ENCODE measurements at places on chromosomes 11 and 22.
A peak's percentile ranks its signal among the peaks of the same experiment; 100 is the strongest.

DNA sequence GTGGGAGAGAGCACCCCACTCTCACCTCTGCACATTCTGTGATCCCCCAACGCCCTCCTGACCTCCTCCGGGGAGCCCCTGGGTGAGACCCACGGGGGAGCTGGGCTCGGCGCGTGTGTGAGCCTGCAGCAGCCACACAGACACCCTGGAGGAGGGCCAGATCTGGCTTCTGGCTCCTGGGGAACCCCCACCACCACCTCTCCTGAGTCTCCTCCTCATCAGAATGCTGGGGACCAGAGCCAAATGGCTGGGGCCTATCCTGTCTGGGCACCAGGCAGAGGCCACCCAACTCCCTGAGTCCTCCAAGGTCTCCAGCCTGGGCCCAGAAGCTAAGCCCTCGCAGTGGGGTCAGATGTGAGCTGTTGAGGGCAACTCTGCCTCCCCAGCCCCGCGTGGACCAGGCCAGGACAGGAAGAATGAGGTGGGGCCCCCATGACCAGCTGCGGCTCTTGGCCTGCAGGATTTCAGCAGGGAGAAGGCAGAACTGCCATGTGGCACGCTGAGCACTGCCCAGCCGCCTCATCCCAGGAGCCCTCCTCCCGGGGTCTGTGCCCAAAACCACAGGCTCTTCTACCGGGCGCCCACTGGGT is 5.5 kb upstream of the PIM3 start:
- DNase-seq = no peak

GRCh38 chr11:65298655-65299179 is 15.9 kb upstream of the CDC42EP2 start:
- no peak for DNase-seq

GRCh38 chr11:13118650-13119049 is 109.5 kb downstream of the RASSF10 start:
- no peak for DNase-seq

DNA sequence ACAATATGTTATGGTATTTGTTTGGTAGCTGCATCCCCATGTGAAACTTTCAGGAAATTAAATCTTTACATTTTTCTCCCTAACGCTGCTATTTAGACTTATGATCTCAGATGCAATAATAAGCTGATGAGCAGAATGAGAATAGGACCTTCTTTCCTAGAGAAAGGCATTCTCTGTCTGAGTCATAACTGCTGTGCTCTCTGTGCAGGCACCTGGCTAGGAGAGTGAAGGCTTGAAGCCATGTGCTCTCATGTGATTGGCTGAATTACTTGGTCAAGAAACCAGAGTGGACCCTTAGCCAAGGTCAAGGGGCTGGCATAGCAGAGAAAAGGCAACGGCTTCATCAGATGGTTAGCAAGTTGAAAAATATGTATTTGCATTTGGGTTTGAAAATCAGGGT is 185.0 kb downstream of the ADAMTS15 start:
- no peak for DNase-seq

- no peak for DNase-seq
These were observed 80.3 kb downstream of the TRIM44 start for GRCh38 chr11:35742707-35743454.

DNA sequence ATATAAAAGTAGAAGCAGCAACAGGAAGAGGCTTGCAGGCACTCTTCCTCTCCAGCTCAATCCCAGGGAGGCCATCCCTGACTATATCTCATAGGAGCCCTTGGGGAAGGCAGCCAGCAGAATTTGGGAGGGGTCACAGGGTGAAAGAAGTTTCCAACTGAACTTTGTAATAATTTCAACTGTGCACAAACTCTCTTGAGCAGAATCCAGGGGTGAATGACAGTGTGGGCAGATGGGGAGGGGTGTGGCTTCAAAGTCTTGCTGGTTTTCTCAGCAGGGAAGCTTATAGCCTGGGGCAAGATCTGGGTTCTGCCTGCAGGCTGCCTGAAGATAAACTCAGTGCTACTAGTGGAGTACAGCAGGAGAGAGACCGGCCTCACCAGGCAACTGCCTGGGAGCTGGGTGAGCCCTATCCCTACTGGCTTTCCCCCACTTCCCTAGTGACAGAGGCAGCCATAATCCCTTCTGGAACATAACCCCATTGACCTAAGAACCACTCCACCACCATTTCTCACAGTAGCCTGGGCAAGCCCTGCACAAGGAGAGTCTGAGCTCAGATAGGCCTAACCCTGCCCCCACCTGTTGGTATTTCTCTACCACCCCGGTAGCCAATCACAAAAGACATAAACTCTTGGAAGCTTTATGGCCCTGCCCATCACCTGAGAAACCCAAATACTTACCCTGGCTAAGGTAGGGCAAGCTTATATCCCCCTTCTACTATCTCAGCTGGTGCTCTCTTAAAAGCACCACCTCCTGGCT is 17.8 kb upstream of the TTC12 start:
- no peak for DNase-seq

GRCh38 chr11:134159652-134160051 is 64.1 kb downstream of the NCAPD3 start:
- no peak for DNase-seq

DNA sequence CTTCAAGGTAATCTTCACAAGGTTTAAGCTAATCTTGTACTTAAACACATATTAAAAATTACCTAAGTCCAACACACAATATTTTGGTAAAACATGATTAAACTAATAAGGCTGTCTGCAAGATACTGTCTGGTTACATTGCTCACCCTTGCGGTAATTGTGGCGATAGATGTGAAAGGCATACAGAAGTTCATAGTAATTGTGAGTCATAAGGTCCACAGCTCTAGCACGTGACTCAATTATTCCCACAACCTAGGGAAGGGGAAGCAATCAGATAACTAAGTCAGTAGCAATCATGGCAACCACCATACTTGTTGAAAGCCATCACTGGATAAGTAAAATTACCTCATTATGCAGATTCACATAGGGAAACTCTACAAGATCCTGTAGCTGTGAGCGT is 30.5 kb upstream of the FNBP4 start:
- DNase-seq = peak; percentile 16

GRCh38 chr11:14203321-14203720 is 155.7 kb downstream of the RRAS2 start:
- DNase-seq = no peak

DNA sequence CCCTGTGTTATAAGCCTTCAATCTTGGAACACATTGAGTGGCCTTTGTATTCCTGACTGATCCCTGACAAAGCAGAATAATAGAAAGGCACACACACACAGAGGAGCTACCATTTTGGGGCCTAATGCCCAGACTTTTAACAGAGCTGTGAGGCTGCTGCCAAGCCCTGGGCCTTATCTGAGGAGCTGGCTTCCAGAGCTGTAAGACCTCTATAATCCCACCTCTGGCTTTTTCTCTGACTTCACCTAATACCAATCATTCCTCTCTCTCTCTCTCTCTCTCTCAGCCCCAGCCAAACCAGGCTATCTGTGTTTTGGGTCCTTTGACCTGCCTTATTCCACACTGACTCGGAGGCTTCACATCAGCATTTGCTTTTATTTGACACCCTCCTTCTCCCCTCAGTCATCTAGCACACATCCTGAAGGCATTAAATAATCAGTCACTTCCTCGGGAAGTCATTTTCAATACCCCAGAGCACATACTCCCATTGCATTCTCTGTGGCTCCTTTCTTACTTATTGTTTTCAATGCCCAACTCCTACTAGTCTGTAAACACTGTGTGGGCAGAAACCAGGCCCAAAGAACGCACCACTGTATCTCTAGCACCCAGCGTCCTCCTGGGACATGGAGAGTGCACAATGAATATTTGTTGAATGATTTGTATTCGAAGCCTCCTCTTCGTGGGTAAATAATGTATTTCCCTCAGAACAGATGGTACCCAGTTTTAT is 21.2 kb upstream of the TRIM44 start:
- DNase-seq = no peak

DNA sequence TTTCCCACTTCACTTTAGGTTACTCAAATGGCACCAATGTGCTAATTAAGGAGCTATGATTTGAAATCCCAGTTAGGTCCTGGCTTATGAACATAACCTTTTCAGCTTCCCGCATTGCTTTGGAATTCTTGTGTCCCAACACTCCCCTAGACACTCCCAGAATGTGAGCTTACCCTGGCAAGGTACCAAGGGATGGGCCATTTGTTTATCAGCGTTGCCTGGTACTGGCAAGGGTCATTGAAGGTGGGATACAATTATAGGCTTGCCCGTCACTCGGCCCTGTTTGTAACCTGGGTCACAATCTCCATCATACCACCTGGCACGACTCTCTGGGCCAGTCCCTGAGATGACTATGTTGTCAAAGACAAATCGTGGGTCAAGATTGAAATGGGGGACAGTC is 5.4 kb downstream of the CSRP3 start:
- DNase-seq = no peak

DNA sequence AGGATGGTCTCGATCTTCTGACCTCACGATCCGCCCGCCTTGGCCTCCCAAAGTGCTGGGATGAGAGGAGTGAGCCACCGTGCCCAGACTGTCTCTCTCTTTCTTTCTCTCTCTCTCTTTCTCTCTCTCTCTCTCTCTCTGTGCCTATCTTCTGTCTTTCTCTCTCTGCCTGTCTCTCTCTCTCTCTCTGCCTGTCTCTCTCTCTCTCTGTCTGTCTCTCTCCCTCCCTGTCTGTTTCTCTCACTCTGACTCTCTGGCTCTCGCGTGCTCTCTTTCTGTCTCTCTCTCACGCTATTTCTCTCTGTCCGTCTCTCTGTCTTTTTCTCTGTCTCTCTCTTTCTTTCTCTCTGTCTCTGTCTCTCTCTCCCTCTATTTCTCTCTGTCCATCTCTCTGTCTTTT is 3911.2 kb upstream of the OR11H1 start:
- no peak for DNase-seq

DNA sequence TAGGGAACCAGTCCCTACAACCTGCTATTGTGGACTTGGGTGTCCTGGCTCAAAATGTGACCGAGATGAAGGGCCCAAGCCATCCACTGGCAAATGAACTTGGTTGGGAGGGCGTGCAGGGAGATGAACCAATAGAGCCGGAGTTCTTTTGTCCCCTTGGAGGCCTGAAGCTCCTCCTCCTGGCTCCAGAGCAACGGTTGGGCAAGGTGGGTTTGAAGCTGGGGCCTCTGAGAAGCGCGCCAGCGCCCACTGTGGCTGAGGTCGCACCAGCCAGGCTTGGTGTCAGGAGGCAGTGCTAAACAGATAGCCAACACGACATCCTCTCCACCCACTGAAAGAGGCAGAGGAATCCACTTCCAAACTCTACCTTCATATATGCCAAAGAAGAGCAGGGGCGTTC is 36.0 kb upstream of the PACSIN2 start:
- DNase-seq = no peak

DNA sequence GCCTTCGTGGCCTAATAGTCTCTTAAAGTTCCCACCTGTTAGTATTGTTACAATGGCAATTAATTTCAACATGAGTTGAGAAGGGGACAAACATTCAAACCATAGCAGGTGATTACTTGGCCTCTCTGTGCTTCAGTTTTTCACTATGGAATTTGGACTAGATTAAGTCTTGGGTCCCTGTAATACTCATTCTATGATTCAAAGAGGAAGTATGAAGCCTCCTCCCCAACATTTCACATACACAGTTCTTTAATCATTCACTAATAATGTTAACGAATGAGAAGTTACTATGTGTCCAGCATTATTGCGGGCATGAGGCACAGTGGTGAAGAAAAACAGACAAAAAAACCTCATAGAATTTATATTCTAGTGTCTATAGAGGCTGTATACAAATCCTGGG is 19.9 kb upstream of the USP47 start:
- no peak for DNase-seq

GRCh38 chr11:101336858-101337257 is 207.2 kb upstream of the PGR start:
- DNase-seq = no peak

DNA sequence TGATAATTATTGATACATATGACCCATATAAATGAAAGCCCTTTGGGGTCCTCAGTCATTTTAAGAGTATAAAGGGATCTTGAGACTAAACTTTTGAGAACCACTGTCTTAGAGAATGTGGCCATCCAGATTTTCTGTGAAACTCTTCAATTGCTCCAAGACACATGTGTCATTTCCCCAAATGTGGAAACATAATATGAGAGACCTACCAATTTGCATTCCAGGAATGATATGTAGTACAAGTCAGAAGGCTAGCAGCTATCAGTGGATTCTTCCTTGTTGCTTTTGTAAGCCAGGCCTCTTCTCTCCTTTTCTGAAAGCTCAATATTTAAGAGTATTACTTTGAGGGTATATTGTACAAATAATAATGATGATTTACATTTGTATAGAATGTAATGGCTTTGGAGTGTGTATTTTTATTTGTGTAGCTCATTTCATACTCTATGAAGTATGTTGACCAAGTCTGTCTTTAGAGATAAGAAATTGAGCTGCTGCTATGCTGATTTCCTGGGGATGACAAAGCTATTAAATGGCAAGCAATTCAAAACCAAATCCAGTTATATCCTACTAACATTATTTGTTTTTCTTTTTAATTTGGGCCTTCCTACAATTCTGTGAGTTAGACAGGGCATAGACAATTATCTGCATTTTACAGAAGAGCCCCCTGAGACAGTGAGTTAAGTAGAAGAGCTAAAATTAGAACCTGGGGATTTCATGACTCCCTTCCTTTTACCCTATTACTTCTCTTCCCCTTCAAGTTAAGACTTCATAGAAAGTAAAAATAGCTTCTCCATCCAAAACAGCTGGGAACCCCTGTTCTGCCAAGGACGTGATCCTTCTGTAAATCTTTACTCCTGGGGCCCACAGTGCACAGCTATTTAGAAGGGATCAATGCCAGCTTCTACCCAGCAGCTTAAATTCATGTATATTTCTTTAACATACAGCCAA is 131.9 kb downstream of the WNT11 start:
- no peak for DNase-seq

GRCh38 chr11:108697872-108698473 is 33.1 kb downstream of the DDX10 start:
- DNase-seq = no peak

DNA sequence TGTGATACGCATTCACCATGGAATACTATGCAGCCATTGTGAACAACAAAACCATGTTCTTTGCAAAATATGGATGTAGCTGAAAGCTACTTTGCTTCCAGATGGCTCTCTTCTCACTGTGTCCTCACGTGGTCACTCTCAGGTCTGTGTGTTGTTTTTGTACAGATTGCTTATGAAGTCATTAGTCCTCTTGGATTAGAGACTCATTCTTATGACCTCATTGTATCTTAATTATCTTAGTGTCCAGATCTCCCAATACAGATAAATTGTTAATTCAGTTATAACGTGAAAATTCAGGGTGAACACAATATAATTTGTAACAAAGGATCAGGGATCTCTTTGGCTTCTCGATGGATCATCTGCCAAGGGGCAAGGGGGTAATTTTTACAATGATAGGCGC is 100.4 kb upstream of the TOP3B start:
- DNase-seq = no peak

GRCh38 chr11:10796191-10796590 is 12.5 kb downstream of the EIF4G2 start:
- no peak for DNase-seq

GRCh38 chr22:39317084-39317774 is 2.2 kb downstream of the RPL3 start:
- DNase-seq = peak; percentile 40

- DNase-seq = no peak
These were observed 7.0 kb upstream of the YWHAH start for GRCh38 chr22:31937341-31937740.

Measured in HL-60 (cell line).